ENCODE measurements at places on chromosomes 4 and X. TPM values are rescaled to one million over a fixed set of nuclear protein-coding genes. Genes with fewer than 3 reads are reported as not detected.

The PRPS2 gene
- polyA plus RNA-seq, result 83.5 TPM

The GRPR gene
- not detected for polyA plus RNA-seq

The SMIM10 gene
- polyA plus RNA-seq, result 27.4 TPM

The LRIT3 gene
- polyA plus RNA-seq, result 0.37 TPM

The MTTP gene
- polyA plus RNA-seq, result 0.37 TPM

The PAGE5 gene
- not detected for polyA plus RNA-seq

The WDR17 gene
- 0.81 TPM for polyA plus RNA-seq

The HOPX gene
- 26.5 TPM for polyA plus RNA-seq

- DNase-seq, result no peak
Observed at GRCh38 chr4:37650481-37650880, 35.7 kb downstream of the RELL1 start.

DNA sequence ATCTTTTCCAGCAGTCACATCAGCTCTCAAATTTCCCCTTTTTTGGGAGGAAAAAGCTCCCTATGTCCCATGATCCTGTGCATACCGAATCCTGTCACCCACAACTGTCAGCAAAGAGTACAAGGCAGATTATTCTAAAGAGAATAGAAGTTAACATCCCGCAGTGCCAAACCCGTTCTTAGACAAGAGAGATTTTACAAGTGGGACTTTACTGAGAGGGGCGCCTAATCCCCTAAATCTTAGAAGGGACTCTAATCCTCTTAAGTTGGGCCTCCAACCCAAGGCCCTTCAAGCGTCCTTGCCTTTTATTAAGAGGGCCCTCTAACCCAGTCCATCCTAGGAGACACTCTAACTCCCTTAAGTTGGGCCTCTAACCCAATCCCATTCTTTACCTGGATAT, 193.9 kb downstream of the CPXCR1 start:
- DNase-seq, result no peak

GRCh38 chrX:8743126-8743732, 11.3 kb upstream of the ANOS1 start:
- DNase-seq, result peak; percentile 70

- peak; percentile 44 for DNase-seq
Observed at GRCh38 chr4:112145790-112146501, 692 bp downstream of the FAM241A start.

DNA sequence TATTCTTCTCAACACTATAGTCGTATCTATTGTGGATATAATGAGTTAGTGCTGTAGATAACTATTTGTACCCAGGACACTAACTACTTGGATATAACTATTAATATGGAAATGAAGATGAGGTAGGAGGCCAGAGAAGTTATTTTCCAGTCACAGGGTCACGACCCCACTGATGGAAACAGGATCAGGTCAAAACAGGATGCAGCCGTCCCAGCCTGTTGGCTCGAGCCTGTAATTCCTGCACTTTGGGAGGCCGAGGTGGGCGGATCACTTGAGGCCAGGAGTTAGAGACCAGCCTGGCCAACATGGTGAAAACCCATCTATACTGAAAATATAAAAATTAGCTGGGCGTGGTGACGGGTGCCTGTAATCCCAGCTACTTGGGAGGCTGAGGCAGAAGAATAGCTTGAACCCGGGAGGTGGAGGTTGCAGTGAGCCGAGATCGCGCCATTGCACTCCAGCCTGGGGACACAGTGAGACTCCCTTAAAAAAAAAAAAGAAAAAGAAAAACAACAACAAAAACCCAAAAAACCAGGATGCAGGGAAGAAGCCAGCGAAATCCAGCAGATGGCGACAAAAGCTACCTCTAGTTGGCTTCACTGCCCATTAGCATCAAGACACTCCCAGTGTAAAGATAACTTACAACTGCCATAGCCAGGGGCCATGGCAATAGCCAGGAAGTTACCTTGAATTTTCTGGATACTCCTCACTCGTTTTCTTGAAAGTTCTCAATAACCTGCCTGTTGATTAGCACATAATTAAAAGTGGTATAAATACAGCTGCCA, 37.9 kb upstream of the NKAP start:
- DNase-seq, result no peak

- DNase-seq, result no peak
Observed at GRCh38 chr4:1271686-1272085, 18.0 kb upstream of the MAEA start.

DNA sequence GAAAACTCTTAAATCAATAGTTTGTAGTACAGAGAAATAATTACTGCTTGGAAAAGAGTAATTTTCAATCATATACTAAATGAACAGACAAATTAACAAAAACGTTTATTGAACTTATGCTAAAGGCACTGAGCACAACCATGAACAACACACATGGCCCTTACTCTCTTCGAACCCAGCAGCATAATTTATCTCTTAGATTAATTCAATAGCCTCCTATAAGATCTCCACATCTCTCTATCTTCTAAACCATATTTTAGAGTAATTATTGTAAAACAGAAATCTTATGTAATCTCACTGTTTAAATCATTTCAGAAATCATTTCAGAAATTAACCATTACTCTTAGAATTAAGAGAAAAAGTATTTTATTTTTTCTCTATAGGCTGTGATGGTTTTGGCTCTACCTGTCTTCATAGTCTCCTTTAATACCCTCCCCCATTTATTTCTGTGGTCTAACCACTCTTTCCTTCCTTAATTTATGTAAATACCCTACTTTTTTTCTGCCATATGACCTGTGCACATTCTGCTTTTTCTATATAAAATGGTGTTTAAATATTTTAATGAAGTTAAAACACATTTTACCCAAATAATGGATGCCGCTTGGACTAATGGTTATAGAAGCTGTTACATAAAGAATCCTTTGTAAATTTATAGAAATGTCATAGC, 218.5 kb downstream of the CCSER1 start:
- DNase-seq, result no peak

DNA sequence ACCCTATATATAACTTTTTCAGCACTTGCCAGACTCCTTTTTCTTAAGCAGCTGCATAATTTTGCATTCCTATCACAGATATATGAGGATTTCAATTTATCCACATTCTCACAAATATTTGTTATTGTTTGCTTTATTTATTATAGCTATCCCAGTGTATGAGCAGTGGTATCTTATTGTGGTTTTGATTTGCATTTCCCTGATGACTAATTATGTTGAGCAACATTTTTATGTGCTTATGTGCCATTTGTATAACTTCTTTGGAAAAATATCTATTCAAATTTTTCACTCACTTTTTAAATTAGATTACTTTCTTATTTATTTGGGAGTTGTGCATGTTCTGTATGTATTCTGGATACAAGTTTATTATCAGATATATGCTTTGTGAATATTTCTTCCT, 361.9 kb downstream of the KCTD8 start:
- no peak for DNase-seq

DNA sequence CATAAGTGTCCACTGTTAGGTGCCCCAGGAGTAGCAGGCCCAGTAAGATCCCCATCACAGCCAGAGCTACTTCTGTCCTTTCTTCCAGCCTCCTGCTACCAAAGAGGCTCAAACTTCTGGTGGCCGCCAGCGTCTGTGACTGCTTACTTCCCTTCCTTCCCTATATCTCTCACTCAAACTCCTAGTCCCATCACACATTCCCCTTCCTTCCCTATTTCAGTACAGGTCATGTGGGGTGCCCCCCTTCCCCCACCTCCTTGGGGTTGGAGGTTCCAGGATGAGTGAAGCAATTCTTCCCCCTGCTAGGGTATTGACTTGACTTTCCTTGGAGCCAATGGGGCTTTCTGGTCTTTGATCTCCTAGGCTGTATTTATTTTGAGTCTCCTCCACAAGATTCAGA, at the start of gene VSIG4:
TSS of gene VSIG4 (minus strand) at position 137 of the 400 bp plus-strand sequence. CDS start at position 55, 82 bp downstream.
- DNase-seq, result peak; percentile 25

- DNase-seq, result no peak
Observed at GRCh38 chrX:8273451-8273895, 102.4 kb upstream of the VCX2 start.

DNA sequence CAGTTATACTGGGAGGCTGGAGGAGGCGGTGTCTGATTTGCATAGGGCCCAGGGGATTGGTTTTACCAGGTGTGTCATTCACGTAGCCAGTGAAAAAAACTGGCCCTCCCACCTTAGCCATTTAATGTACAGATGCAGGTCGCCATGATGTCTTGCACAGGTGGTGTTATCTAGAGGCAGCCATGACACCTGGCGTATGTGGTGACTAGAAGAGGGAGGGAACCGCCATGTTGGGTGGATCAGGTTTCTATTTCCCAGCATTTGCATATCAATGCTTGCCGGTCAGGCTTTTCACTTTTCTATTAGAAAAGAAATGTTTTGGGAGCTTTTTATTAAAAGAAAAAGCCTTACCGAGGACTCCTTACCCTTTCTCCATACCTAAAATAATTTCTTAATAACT, 523.4 kb downstream of the ADGRL3 start:
- no peak for DNase-seq

DNA sequence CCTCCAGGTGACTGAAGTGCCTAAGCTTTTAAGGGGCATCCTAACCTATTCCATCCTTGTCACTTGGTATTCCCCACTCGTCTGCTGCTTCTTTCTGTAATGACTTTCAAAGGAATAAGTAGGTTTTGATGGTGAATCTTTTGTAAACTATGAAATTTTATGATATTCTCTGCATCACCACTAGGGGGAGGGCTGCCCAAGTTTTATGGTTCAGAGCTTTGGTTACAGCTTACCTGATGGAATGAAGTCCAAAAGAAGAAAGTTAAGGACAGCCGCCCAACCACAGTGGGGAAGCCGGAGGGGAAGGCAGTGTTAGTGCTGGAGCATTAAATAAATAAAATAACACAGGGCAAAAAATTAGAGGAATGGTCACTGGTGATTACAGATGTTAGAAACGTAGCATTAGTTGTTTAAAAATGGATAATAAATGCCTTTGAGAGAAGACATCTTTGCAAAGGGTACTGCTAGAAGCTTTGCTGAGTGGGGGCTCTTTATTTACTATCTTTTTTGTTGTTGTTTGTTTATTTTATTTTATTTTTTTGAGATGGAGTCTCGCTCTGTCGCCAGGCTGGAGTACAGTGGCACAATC, 204.9 kb downstream of the GBA3 start:
- no peak for DNase-seq

- no peak for DNase-seq
Observed at GRCh38 chr4:39062094-39062769, at the start of gene KLHL5. TSS of gene KLHL5 (plus strand) at chr4:39062232. CDS start at chr4:39062653, 421 bp downstream.

- peak; percentile 16 for DNase-seq
Observed at GRCh38 chr4:20356565-20356964, 104.9 kb downstream of the SLIT2 start.

DNA sequence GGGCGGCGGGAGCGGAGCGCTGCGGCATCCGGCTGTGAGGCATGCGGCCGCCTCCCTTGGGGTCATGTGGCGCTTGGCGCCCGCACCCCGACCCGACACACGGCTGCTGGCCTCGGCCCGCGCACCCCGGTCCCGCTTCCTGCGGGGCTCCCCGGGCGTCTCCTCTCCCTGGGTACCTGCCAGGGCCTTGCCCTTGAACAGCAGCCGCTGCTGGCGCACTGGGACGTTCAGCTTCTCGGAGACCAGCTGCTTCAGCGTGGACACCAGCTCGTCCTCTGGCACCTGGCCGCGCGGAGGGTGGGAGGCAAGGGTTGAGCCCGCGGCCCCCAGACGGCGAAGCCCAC, 391 bp downstream of the UBL4A start:
- peak; percentile 75 for DNase-seq

DNA sequence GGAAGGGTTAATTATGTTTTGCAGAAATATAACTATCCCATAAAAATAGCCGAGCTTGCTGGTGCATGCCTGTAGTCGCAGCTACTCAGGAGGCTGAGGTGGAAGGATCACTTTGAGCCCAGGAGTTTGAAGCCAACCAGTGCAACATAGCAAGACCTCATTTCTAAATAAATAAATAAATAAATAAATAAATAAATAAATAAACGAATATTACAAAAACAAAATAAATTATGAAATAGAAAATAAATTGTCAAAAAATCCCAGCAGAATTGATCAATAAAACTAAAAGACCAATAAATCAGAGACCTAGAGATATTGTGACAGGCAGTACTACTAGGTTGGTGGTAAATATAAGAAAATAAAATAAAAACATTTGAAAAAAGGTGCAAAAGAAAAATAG, 6.7 kb upstream of the ARL13A start:
- DNase-seq, result no peak

- DNase-seq, result no peak
Observed at GRCh38 chr4:139686130-139686529, 20.5 kb downstream of the MGST2 start.

- no peak for DNase-seq
Observed at GRCh38 chr4:163976588-163976987, 482.1 kb downstream of the TMA16 start.

DNA sequence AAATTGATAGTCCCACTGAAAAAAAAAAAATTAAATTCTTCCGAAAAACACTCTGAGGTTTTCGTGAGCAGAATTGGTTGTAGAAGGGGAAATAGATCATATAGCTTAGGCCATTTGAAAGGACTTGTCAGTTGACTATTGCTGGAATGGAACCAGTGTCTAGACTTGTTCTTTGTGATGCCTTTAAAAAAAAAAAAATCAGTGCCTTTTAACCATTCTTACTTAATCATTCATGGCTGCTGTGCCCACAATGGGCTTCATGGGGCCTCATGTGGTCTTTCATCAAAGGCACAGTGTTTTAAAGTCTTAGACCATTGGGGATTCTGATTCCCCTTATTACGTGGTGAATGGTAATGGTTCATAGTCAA, 139.3 kb downstream of the AFF1 start:
- DNase-seq, result no peak

- no peak for DNase-seq
Observed at GRCh38 chr4:115433491-115433890, 320.1 kb upstream of the NDST4 start.

GRCh38 chr4:160386846-160387245, 1284.0 kb downstream of the RAPGEF2 start:
- no peak for DNase-seq

GRCh38 chrX:44735498-44735897, 108.3 kb upstream of the DUSP21 start:
- no peak for DNase-seq
